ENCODE measurements at places on chromosomes 16 and 17.

GRCh38 chr16:8673611-8674412, 605 bp upstream of the ABAT start:
- DNase-seq: no peak

GRCh38 chr17:39775031-39775430, 37.3 kb downstream of the GRB7 start:
- DNase-seq: no peak

- DNase-seq: no peak
Measured at GRCh38 chr17:17757391-17757791, 76.1 kb downstream of the RAI1 start.

DNA sequence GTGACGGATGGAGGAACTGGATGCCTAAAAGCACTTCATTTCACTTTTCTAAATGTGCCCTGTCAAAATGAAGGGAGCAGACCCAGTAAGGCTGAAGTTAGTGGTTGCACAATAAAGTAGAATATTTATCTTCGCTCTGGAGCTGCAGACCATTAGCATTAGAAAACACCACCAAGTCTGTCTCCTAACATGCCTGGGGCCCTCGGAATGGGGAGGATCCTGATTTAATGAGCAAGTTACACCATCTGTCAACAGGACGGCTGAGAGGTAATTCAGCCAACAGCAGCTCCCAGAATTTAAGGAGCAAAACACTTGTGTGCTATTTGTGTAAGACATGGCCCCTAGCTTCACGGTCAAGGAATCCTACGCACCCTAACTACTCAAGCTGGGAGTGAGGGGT, 22.3 kb downstream of the CA10 start:
- no peak for DNase-seq

DNA sequence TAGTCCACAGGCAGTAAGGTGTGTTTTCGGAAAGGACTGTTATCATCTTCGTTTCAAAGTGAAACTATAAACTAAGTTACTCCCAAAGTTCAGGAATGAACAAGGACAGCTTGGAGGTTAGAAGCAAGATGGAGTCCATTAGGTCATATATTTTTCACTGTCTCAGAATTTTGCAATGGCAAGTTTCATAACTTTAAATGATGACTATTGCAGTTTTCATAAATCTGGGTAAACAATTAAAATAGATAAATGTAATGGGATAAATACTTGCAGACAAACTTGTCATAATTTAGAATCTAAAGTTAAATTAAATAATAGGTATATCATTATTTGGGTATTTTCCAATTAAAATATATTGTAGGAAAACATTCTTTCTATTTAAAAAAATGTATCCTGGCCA, 14.7 kb upstream of the TRIM25 start:
- no peak for DNase-seq

- no peak for DNase-seq
Measured at GRCh38 chr17:45868276-45868675, 23.6 kb downstream of the SPPL2C start.

- DNase-seq: no peak
Measured at GRCh38 chr17:49334744-49335512, 27.1 kb downstream of the ZNF652 start.

DNA sequence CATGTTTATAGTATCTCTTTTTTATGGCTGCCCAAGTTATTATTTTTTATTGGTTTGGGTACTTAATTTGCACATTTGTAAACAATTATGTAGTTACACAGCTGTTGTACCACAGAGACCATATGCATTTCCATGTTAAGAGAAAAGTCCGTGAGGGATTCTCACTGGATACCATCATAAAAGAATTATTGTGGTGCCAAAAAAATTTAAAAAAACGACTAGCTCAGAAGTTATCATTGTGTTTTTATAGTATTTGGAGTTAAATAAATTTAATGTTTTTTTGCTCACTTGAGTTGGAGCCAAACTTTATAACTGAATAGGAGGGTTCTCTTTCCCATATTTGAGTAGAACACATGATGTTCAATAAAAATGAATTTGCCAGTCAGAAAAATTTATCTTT, 618.7 kb downstream of the WWOX start:
- DNase-seq: no peak

DNA sequence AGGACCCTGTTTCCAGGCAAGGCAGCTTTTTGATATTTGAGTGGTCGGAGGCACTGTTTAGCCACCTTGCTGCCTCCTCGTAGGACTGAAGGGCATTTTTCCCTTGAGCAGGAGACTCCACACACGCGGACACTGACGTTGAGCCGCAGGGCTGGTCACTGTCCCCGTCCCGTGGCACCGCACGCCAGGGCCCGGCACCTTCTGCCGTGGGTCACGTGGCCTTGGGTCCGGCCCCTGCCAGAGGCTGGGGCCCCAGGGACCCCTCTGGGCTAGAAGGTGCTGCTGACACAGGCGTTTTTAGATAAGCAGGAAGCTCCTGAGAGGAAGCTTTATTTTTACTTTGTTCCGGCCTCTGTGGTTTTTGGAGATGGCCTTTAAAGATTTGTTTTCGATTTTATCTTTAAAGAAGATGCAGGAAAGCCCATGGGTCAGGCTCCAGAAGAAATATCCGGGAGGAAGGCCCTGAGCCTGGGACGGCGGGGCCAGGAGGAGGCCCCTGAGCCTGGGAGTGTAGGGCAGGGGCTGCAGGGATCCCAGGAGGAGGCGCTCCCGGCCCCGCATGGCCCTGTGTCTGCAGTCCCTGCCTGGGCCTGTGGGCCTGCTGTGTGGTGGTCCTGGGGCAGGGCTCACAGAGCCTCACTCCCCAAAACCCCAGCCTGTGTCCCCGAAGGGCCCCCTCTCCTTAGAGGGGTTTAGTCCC, 30.5 kb upstream of the GNG13 start:
- DNase-seq: no peak

GRCh38 chr16:21610006-21610544, 10.7 kb downstream of the METTL9 start:
- DNase-seq: no peak

- no peak for DNase-seq
Measured at GRCh38 chr17:8147141-8147804, 4.9 kb downstream of the PER1 start.

- no peak for DNase-seq
Measured at GRCh38 chr16:57179215-57179828, 6.5 kb downstream of the PSME3IP1 start.

- DNase-seq: no peak
Measured at GRCh38 chr16:11980136-11980844, 3.8 kb downstream of the SNX29 start.

DNA sequence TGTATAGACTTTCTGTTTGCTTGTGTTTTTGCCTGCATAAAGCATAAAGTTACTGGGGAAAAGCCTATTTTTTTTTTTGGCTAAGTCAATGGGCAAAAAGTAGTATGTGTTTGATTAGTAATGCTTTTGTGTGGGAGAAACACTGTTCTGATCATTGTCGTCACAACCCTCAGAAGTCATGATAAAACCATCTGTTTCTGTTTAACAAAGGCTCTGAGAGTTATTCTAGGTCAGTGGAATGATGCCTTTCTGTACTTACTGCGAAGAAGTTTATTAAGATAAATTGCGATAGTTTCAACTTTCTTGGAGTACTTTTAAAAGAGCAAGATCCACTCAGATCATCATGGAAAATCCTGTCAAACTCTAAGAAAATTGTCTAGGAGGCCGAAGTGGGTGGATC, 80.9 kb downstream of the PRKCA start:
- DNase-seq: no peak

GRCh38 chr17:41547921-41548843, 20.1 kb upstream of the KRT19 start:
- no peak for DNase-seq

GRCh38 chr17:48250949-48251348, 143.4 kb downstream of the SNX11 start:
- no peak for DNase-seq

DNA sequence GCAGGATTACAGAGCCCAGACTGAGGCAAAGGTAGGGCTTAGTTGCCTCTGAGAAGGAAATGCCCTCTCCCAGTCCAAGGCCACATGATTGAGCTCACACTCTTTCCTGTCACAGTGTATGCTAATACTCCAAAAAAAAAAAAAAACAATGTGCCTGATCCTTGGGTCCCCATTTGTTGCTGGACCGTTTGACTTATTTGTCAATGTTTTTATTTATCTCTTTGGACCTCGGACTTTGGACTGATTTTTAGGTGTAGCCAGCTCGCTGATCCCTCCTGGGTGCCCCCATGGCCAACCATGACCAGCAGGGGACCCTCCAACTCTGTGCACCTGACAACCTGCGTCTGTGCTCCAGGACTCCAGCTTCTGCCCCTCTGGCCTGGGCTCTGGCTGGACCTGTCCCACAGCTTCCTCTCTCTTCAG, 622 bp upstream of the CCL16 start:
- DNase-seq: no peak

- DNase-seq: no peak
Measured at GRCh38 chr17:5785867-5786509, 201.7 kb upstream of the NLRP1 start.

GRCh38 chr16:77590707-77591106, 131.6 kb upstream of the NUDT7 start:
- no peak for DNase-seq

DNA sequence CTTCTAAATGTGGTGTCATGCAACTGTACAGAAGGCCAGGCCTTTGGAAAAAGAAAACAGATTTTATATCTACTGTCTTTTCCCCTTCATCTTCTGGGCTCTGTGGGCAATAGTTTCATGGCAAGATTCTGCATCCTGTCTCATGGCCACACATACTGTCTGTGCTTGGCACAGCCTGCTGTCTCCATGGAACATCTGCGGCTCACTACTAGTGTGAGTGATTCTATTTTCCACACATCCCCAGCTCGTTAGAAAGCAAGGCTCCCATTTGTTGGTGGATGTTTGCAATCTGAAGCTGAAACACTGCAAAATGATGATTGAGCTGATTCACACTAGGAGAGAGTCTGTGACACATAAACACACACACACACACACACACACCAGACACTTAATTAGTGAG, 32.4 kb downstream of the CACNG3 start:
- DNase-seq: no peak

DNA sequence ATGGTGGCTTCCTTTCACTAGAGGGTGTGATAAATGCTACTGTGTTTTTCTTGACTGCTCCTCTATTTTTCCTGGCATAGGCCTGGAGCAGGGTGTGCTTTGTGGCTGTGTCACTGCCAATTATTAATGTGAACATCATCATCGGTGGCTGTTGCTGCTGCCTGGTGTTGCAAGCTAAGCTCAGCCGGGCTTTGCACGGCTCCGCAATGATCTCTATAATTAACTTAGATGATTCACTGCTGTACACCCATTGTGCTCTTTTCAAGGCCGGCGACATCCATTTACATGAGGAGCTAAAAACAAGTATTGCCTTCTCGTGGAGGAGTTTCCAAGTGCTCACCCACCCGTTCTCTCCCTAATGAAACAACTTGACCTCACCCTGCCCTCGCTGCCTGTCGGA, 160.1 kb upstream of the IRX3 start:
- no peak for DNase-seq

DNA sequence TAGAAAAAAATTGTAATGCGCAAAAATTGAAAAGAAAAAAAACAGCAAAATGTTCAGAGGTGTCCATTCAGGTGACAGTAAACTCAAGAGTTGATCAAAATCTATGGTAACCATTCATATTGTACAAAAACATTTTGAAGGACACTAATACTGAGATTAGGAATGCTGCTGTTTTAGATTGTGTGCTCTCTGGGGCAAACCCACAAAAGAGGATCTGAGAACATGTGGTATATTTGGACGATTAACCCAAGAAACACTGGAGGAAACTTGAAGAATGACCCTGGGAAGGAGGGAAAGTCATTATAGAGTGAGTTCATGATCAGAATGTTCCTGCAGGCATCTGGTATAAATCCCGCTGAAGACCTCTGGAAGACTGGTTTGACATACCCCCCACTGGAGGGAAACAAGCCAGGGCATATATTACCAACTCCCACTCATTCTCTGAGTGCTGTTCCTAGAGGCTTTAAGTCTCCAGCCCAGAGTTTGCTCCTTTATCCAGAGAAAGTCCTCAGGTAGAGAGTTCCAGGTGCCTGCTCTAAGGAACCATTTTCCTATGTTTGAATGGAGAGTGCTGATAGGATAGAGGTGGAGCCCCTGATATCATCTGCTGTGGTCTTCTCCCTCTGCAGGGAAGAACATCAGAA, 1.2 kb downstream of the KRTAP4-2 start:
- no peak for DNase-seq

Measured in effector CD4-positive, alpha-beta T cell (primary cell).